ENCODE measurements at places on chromosomes 4 and X.

GRCh38 chr4:47621181-47621580, 136.1 kb downstream of the ATP10D start:
- DNase-seq: no peak

- no peak for DNase-seq
These were observed 218.3 kb upstream of the CNKSR2 start for GRCh38 chrX:21155916-21156315.

- no peak for DNase-seq
These were observed 131.4 kb downstream of the SORBS2 start for GRCh38 chr4:185680617-185681016.

DNA sequence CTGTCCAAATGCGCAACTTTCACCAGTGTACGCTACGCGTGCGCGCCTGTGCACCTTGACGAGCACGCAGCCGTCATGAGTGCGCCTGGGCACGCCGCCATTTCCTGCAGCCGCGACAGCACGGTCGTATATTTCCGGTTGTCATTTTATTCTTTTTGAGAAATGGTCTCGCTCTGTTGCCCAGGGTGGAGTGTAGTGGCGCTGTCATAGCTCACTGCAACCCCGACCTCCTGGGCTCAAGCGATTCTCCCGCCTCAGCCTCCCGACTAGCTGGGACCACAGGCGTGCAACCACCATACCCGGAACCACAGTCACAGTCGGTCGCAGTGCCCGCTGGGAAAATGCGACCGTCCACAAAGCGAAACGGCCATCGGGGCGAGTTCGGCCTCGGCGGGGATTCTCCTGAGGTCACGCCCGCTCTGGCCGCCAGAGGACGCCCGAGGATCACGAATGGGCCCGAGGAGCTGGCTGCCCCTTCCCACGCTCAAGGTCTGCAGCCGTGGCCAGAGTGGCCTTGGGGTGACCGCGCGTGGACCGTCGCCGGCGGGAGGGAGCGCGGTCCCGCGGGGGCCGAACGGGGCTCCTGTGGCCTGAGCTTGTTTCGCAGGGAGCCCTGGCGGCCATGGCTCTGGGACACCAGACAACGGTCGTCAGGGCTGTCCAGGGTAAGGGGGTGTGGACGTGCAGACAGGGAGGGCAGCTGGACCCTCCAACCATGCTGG, 23.7 kb upstream of the PNMA3 start:
- DNase-seq: peak; percentile 36

GRCh38 chr4:27271555-27271954, 410.9 kb downstream of the STIM2 start:
- no peak for DNase-seq
